OCI-M1 (cell line): ENCODE measurements at places on chromosomes 7 and 10.

DNA sequence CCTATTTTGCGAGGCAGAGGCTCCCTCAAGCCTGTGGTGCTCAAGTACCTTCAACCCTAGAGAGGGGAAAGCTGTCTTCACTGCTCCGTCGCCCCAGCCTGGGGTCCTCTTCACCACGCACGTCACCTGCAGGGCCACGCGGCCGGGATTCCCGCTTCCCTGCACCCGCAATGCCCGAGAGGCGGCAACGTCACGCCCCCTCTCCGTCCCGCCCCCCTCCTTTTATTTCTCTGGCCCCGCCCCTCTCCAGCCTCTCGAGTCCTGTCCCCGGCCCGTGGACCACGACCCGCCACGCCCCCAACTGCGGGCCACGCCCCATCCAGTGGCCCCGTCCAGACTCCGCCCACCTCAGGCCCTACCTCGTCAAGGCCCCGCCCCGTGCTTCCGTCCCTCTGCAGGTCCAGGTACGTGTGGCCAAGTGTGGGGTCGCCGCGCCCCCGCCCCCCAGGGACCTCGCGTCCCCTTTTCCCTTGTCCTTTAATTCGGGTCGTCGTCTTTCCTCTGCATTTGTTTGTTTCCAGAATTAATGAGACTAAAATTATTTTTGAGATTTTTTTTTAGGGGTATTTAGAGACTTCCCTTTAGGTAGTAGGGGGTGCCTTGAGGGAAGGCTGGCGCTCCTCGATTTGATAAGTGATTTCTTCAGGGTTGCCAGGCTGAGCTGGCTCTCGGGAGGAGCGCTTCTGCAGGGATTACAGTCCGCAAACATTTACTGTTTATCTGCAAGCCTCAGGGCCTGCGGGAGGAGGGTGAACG, 69.8 kb upstream of the BAIAP2L1 start:
- no peak for DNase-seq

- peak; percentile 93 for DNase-seq
Measured at GRCh38 chr10:88064608-88065382, 201.4 kb downstream of the PTEN start.

GRCh38 chr7:93972029-93972725, 32.0 kb downstream of the BET1 start:
- no peak for DNase-seq

DNA sequence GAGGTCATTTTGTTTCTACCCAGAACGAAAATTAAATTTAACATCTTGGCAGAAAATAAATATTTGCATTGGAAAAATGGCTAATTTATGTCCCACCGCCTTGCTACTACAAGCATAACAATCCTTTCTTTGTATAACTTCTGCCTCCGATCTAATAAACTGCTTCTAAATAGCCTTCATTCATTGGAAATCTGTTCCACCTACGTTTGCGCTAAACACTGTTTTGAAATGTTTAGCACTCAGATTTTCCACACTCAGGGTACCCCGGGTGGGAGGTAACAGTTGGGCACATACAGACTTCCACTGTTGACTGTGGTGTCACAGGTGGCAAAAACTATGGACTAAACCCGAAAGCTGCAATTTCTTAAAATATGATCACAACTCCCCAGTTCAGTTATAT, 96.4 kb downstream of the FGFR2 start:
- no peak for DNase-seq

DNA sequence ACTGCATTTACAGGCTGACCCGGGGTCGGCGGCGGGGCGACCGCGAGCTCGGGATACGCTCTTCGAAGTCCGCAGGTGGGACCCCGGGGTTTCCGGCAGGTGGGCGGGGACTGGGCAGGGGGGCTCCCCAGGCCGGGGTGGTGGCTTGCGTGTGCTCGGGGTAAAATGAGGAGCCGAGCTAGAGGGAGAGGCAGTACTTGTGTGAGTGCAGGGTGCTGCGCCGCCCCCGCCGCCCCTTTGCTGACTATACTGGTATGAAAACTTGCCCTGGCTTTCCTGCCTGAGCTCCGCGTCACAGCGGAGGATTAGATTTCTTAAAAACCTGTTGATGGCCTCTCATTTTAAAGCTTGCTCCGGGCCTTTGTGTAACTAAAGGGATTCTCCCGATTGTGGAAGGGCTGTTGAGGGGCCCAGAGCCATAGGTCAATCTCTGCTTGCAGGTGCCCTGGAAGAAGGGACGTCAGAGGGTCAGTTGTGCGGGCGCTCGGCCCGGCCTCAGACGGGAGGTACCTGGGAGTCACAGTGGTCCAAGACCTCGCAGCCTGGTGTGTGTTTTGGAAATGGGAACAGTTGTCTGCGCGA, 488 bp downstream of the ARMC10 start:
- DNase-seq, result peak; percentile 38

DNA sequence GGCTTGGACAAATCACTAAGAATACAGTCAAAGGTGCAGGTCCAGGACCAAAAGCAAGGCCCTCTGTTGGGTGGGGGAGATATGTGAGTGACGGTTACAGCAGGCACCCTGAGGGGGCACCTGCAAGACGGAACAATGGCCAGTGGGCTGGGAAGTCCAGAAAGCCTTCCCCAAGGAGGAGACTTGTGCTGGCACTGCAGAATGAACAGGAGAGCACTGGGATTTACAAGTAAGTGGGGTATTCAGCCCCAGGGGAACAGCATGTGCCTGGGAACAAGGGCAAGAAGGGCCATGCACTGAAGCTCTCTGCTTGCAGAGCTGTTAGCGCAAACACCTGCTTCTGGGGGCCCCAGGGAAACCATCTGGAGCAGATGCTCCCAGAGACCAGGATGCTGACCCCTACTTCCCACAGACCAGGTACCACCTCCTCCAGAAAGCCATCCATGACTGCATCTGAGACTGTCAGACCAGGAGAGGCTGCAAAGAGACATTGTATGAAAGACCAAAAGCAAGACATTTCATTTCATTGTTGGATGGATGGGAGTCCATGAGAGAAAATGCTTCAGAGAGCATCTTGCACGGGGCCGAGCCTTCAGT, 24.6 kb upstream of the ZMIZ1 start:
- no peak for DNase-seq

DNA sequence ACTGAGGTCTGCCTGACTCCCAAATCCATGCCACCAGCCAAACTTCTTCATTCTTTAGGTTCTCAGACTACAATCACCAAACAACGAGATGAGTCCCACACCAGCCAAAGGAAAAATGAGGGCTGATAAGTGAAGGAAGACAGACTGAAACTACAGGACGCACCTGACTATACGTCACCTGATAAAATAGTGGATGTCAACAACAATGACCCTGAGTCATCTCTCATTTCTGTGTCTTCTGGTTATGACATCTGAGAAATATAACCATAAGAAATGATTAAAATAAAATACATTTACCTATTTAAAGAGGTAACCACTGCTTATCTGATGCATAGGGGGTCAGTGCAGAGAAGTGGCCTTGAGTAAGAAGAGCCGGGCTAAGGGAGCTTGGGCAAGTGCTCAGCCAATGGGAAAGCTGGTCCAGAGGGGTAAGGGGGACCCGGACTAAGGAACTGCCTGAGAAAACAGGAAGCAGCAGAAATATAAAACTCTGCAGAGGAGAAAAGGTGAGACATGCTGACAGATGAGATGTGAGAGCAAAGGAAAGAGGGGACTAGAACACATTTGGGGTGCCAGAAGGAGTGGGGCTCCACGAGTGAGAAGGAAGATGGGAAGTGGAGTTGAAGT, 51.8 kb downstream of the HIPK2 start:
- no peak for DNase-seq

DNA sequence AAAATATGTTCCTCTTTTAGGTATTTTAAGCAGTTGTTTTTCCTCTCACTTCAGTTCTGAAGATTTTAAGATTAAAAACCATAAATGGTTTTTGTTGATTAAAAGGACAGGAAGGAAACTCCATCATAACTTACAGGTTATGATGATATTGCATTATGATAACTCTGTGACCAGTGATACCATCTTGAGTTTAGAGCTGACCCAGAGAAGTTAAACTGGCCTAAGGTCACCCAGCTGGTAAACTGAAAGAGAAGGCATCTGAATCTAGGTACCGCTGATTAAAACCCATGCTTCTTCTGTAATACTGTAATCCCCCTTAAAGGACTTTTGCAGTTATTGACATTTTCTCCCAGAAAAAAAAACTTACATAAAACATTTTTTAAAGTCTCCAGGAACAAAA, 29.6 kb downstream of the LOXL4 start:
- DNase-seq, result peak; percentile 66

GRCh38 chr10:74683067-74683466, 143.3 kb upstream of the KAT6B start:
- no peak for DNase-seq

DNA sequence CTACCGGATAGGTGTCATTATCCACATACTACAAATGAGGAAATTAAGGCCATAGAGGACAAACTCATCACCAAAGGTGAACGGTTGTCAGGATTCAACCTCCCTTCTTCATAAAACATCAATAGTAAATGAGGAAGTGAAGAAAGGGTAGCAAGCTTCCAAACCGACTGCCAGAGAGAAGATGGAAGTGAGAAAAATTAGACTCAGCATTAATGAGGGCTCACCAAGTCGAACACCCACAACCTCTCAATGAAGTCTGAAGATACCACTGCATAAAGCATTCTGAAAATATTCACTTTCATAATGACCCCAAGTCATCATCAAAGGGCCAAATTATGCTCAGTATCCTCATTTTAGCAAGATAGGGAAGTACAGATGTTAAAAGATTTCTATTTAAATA, 29.6 kb downstream of the ABCB4 start:
- no peak for DNase-seq

- DNase-seq, result no peak
Measured at GRCh38 chr10:63717027-63717715, 196.0 kb downstream of the REEP3 start.

DNA sequence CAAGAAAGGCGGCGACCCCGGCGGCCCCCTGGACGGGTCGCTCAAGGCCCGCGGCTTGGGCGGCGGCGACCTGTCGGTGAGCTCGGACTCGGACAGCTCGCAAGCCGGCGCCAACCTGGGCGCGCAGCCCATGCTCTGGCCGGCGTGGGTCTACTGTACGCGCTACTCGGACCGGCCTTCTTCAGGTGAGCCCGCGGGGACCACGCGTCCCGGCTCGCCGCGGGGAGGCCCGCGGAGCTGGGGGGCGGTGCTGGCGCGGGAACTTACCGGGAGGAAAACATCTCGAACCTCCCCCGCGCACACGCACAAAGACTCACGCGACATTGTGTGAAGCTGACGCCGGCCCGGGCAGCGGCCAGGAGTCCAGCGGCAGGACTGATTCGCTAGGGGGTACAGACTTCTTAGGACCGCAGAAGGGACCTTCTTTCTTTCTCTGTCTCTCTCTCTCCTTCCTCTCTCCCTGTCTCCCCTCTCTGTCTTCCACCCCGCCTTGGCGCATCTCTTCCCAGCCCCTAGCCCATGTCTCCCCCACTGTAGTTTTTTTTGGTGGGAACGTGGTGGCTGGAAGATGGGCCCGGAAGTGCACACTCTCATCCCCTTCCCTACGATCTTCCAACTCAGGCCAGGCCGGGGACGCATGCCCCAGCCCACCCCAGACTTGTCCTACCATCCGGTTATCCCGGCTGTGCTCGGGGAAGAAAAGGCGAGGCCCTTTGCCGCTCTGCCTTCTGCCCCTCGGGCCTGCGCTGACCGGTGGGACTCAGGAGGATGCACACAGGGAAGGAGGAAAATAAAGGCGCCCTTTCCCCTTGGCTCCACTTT, 1.2 kb downstream of the EN2 start:
- DNase-seq, result no peak

DNA sequence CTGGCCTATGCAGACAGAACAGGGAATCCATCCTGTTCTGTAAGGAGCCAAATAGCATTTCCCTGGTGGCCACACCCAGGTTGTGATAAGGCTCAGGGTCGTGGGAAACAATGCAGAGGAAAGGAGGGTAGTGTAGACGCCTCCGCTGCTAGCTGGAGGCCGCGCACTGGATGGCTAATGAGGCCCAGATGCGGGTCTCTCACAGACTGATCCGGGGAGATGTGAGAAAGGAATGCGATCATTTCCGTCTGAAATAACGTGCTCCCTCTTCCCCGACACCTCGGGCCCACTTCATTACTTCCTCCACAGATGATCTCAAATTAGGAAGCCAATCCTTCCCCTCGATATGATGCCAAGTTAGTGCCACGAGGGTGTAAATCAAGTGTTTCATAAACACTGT, 203.3 kb downstream of the TAX1BP1 start:
- no peak for DNase-seq

- DNase-seq, result peak; percentile 88
Measured at GRCh38 chr7:100799037-100799896, 28.1 kb downstream of the EPHB4 start.

DNA sequence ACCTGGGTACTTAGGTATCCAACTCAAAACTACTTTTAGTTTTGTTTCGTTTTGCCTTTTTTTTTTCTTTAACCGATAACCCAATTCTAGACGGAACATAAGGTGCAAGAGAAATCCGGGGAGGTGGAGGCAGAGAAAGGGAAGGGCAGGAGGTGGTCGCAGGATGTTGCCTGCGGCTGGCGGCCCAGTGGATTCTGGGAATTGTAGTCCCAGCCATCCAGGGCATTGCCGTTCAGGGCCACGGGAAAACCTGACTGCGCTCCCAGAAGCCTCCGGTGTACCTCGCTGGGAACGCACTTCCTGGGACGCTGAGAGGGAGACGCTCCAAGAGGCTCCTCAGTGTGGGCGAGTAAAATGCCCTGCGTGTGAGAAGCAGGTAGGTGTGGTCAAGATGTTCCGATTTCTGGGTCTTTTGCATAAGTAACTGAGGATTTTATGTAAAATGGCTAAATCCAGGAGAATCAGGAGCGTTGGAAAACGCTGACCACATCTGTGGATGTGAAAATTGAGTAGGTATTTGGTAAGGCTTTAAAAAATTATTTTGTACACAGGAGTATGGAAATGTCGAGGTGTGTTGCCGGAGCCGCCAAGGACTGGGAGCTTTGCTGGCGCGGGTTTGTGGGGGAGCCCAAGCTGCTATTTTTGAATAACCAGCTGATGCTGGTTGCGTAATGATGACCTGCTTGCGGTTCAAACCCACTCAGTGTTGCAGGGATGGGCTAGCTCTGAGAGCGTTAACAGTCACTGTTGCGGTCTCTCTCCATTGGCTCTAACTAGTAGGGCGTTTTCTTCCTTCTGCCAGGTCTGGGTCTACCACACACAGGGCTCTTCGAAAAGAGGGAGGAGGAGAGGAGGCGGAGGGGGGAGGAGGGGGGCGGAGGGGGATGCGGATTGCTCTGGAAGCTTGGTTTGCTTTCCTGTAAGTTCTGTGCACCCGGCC, at the start of gene CLDN12:
TSS of gene CLDN12 (plus strand) at position 288 of the 940 bp plus-strand sequence. CDS start 9,216 bp downstream, outside the sequence.
- peak; percentile 98 for DNase-seq

DNA sequence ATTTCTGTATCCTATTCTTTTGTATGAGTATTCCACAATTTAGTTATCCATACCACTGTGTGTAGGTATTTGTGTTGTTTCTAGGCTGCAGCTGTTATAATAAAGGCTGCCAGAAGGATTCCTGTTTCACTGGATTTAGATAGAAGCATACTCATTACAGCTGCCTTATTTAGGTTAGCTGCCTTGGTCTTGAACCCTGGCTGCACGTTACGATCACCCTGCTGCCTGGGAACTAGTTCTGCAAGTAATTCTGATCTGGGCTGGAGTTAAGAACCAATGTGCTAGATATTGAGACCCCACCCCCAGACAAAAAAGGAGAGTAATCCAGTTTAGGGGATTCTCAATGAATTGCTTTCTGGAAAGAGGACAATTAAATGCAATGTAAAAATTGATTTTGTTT, 43.1 kb downstream of the CCDC71L start:
- DNase-seq, result no peak

- no peak for DNase-seq
Measured at GRCh38 chr10:132247943-132248342, 59.8 kb downstream of the STK32C start.

GRCh38 chr7:131995324-131995723, 438.9 kb upstream of the PODXL start:
- DNase-seq, result no peak

GRCh38 chr7:101555921-101556275, 73.2 kb downstream of the MYL10 start:
- no peak for DNase-seq
